ENCODE measurements at places on chromosomes 12 and 14.
A peak's percentile ranks its signal among the peaks of the same experiment; 100 is the strongest.

DNA sequence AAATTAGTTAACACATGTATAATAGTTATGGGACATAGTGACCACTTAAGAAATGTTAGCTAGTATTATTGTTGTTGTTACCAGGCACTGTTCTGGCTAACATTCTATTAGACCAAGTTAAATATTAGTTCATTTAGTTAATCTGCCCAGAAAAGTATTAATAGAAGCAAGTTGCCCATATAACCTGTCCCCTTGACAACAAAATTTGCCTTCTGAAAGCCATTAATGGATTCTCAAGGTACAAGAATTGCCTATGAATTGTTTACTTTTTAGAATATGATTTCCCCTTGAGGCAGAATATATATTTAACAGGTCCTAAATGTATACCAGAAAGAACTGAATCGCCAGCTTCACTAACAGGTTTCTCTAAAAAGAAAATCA lies 167.3 kb upstream of the TMCC3 start:
- DNase-seq = no peak

- DNase-seq = no peak
Measured at GRCh38 chr14:72730468-72730867, 163.4 kb downstream of the DPF3 start.

GRCh38 chr12:67517181-67517887 lies 131.2 kb upstream of the DYRK2 start:
- no peak for DNase-seq

- no peak for DNase-seq
Measured at GRCh38 chr14:81676395-81676794, 142.7 kb upstream of the SEL1L start.

GRCh38 chr12:118494776-118495175 lies 118.4 kb downstream of the SUDS3 start:
- DNase-seq = no peak

- DNase-seq = no peak
Measured at GRCh38 chr12:46264057-46264456, 4.8 kb downstream of the SLC38A1 start.

GRCh38 chr14:101815994-101816393 lies 54.5 kb downstream of the PPP2R5C start:
- no peak for DNase-seq

GRCh38 chr14:84797326-84797725 lies 732.6 kb upstream of the FLRT2 start:
- DNase-seq = no peak

DNA sequence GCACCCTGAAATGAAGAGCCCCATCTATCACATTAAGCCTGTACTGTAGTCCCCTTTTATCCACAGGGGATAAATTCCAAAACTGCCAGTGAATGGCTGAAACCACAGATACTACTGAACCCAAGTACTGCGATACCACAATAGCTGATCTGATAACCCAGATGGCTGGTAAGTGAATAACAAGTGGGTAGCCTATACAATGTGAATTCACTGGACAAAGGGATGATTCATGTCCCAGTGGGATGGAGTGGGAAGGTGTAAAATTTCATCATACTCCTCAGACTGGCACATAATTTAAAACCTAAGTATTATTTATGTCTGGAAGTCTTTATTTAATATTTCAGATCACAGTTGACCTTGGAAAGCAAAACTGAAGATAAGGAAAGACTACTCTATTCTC lies 201.3 kb downstream of the GPHN start:
- DNase-seq = no peak

GRCh38 chr14:68377459-68377858 lies 415.4 kb downstream of the ZFP36L1 start:
- no peak for DNase-seq

DNA sequence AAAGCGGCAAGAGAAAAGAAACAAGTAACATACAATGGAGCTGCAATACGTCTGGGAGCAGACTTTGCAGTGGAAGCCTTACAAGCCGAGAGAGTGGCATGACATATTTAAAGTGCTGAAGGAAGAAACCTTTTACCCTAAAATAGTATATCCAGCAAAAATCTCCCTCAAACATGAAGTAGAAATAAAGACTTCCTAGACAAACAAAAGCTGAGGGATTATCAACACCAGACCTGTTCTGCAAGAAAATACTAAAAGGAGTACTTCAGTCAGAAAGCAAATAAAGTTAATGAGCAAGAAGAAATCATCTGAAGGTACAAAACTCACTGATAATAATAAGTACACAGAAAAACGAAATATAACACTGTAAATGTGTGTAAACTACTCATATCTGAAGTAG lies 77.5 kb upstream of the ABCD2 start:
- no peak for DNase-seq

- no peak for DNase-seq
Measured at GRCh38 chr12:26741584-26742227, 91.3 kb downstream of the ITPR2 start.

GRCh38 chr14:101109347-101109638 lies 205.8 kb upstream of the RTL1 start:
- no peak for DNase-seq

GRCh38 chr12:65935906-65936901 lies 111.9 kb downstream of the HMGA2 start:
- DNase-seq = no peak

GRCh38 chr12:69685810-69686209 lies 13.3 kb downstream of the BEST3 start:
- DNase-seq = no peak

- DNase-seq = no peak
Measured at GRCh38 chr14:101950100-101950499, 14.3 kb upstream of the DYNC1H1 start.

- DNase-seq = no peak
Measured at GRCh38 chr12:20472102-20472782, 103.9 kb downstream of the PDE3A start.

DNA sequence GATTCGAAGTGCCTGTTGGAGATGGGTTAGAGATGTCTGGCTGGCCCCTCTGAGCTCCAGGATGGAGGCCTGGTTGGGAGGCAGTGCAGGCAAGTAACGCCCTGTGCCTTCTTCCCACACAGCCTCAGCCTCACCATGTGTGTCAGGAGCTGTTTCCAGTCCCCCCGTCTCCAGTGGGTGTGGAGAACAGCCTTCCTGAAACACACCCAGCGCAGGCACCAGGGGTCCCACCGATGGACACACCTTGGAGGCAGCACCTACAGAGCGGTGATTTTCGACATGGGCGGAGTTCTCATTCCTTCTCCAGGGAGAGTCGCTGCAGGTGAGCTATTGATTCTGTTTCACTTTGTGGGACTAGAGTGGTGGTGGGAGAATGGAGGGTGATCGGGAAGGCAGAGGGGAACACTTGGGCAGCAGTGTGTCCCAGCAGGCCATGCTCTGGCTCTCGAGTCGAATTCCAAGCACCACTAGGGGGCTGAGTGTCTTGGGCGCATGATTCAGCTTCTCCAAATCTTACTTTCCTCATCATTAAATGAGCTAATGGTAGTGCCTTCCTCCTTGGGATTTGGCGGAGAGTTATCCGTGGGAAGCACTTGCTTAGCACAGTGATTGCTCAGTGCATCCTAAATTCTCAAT lies 6.8 kb downstream of the ACAD10 start:
- no peak for DNase-seq

DNA sequence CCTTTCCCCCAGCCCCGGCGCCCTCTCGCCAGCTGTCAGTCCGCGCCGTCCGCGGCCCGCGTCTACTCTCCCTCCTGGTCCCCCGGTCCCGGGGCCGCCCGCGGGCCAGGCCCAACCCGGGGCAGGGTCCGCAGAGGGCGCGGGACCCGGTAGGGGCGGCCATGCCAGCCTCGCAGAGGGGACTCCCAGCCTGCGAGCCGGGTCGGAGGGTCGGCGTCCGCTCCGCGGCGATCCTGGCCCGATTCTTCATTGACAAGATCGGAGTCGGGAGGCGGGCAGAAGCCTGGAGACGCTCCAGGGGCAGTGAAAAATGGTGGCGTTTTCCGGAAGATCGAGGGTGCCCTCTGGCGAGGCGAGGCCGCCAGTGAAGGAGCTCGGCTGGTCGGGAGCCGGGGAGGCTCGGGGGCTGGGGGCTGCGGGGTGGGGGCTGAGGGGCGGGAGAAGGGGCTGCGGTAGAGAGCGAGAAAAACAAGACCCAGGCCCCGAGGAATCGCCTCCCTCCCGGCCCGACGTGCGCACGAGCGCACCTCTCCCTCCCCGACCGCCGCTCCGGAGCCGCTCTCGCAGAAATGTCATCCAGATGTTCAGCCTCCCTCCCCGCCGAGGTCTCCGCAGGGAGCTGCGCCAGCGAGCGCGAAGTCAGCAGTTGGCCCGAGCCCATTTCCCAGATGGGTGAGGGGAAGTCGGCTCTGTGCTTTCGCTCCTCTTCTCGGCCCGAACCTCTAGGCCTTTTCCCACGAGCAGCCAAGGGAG lies 647 bp upstream of the TGFB3 start:
- DNase-seq = peak; percentile 60

- no peak for DNase-seq
Measured at GRCh38 chr12:103778781-103779180, 62.3 kb downstream of the NT5DC3 start.

DNA sequence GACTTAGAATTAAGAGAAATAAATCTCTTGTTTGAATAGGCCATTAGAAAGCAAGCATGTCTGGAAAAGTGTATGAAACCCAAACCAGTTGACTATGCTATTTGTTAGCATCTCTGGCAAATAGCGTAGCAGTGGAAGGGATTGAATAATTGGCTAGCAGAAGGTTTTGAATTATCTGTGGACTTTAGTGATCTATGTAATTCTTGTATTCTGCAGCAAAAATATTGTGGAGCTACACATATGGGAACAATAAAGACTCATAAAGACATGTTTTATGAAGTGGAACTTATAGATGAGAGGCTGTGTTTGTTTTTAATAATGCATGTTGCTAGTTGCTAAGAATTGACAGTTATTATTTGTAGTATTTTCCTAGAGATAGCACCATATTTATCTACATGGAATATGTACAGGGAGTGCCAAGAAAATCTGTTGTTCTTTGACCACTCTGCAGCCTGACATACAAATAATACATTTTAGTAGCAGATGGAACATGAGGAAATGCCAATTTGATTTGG lies 4.7 kb downstream of the SRGAP1 start:
- no peak for DNase-seq

DNA sequence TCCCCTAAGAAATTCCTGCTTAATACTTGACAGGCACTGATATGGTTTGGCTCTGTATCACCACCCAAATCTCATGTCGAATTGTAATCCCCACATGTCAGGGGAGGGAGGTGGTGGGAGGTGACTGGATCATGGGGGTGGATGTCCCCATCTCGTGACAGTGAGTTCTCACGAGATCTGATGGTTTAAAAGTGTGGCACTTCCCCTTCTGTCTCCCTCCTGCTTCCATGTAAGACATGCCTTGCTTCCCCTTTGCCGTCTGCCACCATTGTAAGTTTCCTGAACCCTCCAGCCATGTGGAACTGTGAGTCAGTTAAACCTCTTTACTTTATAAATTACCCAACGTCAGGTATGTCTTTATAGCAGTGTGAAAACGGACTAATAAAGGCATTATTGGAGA lies 198.0 kb downstream of the FOXN3 start:
- DNase-seq = no peak

DNA sequence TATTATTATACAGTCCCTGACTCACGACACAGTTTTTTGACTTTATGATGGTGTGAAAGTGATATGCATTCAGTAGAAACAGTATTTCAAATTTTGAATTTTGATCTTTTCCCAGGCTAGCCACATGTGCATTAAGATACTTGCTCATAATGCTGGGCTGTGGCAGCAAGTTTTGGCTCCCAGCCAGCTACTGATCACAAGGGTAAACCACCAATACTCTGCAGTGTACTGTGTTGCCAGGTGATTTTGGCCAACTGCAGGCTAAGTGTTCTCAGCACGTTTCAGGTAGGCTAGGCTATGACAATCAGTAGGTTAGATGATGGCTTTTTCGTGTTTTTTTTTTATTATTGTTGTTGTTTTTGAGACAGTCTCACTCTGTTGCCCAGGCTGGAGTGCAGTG lies 69.4 kb upstream of the ACTN1 start:
- DNase-seq = peak; percentile 86

DNA sequence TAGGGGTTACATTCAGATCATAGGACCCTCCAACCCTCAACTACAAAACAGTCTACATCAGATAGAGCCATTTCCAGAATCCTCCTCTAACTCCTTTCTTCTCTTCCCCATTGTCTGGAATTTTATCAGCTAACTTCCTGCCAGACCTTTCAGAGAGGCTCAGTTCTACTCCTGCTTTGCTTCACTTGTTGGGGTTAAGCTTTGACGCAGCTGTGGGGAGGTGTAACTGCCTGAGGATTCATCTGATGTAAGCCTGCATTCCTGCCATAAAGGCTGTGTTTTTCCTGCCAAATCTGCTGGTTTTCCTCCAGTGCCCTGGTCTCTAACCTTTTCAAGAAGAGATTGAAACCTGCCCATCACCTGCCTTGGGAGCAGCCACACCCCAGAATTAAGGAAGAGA lies 16.9 kb downstream of the DHRS2 start:
- DNase-seq = no peak

- DNase-seq = no peak
Measured at GRCh38 chr12:45670346-45671065, 59.0 kb upstream of the ARID2 start.

DNA sequence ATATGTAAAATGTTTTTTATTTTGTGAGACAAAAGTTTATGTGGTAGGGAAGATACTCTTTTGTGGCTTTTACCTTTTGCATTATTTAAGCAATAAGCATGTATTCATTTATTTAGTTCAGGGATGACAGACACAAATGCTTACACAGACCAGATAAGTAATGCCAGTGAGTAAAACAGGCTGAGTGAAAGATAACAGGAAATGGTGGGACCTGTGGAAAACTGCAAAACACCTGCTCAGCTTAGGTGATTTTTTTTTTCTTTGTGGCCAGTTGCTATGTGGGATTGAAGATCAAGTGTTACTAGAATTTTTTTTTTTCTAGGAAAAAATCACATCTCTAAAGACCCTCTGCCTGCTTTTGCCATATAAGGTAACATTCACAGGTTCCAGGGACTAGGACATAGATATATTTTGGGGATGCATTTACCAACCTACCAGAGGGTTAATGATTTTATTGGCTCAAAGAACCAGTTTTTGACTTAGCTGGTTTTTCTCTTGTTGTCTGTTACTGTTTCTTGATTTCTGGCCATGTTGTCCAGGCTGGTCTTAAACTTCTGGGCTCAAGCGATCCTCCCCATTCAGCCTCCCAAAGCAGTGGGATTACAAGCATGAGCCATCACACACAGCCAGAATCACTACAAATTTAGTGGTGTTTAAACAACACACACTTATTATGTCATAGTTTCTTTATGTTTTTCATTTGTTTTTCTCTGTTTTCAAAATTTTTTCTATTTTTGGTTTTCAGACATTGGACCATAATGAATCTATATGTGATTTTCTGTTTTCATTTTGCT lies 9.8 kb downstream of the PSMA6 start:
- no peak for DNase-seq

- DNase-seq = no peak
Measured at GRCh38 chr12:3229577-3229976, 152.4 kb downstream of the TSPAN9 start.

Data from DMS79 (cell line).